ENCODE measurements at places on chromosomes 11 and 22.

DNA sequence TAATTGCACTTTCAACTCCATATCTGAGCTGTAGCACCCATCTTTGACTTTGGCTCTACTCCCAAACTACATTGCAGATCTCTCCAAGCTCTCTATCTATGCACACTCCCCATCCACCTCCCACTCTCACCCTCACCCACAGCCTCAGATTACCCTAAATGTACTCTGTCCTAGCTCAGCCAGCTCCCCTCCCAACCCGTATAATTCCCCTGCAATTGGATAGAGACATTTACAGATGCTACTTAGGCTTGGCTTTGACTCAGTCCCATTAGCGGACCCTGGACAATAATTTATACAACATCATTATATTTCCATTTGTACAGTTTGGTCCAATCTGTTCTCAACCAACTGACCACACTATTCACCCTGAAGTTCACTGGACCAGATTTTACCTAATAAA is 338.9 kb upstream of the ANO3 start:
- no peak for DNase-seq

DNA sequence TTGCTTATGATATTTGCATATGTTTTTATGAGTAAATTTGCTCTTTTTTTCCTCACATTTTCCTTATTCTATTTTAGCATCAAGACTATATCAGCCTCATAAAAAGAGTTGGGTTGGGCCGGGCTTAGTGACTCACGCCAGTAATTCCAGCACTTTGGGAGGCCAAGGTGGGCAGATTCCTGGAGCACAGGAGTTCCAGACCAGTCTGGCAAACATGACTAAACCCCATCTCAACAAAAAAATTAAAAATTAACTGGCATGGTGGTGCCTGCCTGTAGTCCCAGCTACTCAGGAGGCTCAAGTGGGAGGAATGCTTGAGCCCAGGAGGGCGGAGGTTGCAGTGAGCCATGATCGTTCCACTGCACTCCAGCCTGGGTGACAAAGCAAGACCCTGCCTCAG is 148.8 kb upstream of the ANO5 start:
- no peak for DNase-seq

- no peak for DNase-seq
These were observed 110.8 kb downstream of the TEAD1 start for GRCh38 chr11:12784987-12785386.

GRCh38 chr11:129691142-129691541 is 124.5 kb upstream of the TMEM45B start:
- DNase-seq, result no peak
